ENCODE measurements at places on chromosomes 7 and 10. TPM values are rescaled to one million over a fixed set of nuclear protein-coding genes. Genes with fewer than 3 reads are reported as not detected.

GRCh38 chr10:69710008-69710888 is 80.2 kb downstream of the FAM241B start:
- peaks cover 41% of the 10 kb centered on the region for H3K27me3 ChIP-seq
- DNase-seq = no peak
- H3K4me3 ChIP-seq = no peak overlapping the region
- H3K4me1 ChIP-seq = peaks cover 8% of the 10 kb centered on the region
- H3K36me3 ChIP-seq = no peaks in the 10 kb centered on the region

The UCN3 gene
- 1.3 TPM for total RNA-seq

DNA sequence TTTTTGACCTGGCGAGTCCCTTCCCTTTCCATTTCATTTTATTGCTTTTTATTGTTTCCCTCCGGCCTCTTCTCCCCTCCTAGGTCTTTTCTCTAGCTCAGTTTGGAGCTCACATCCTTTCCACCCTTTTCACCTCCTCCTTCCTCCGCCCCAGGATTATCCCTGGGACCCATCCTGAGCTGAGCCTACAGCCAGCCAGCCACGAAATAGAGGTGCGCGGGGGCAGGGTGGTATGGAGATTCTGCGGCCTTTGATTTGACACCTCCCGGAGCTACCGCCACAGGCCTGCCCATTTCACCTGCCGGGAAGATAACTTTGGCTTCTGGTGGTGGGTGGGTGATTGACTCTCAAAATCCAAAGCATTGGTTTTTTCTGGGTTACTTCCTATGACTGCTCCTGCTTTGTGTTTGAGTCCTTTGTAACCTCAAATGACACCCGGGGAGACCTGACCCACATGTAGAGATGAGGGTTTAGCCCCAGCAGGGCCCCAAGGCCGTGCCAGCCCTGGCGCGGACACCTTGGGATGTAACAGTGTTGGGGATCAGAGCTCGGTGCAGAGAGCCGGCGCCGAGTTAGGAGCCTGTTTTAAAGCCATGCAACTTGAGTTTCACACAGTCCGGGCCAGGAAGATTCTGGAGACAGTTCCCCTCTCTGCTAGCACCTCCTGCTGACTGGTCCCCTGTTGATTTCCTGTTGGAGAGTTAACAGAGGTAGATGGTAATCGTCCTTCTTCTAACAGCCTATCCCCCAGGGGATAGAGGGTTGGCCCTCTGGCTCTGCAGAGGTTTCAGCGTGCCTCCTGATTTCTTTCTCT is 1.5 kb downstream of the DUSP5 start:
- peaks cover 9% of the 10 kb centered on the region for H3K36me3 ChIP-seq
- peaks cover 60% of the 10 kb centered on the region for H3K4me1 ChIP-seq
- peak overlapping the region; percentile 92 for H3K27ac ChIP-seq
- no peaks in the 10 kb centered on the region for H3K27me3 ChIP-seq

The FKBP6 gene
- not detected for total RNA-seq

- no peak for DNase-seq
- H3K36me3 ChIP-seq = peaks cover 21% of the 10 kb centered on the region
- no peaks in the 10 kb centered on the region for H3K27me3 ChIP-seq
- no peak overlapping the region for H3K4me3 ChIP-seq
- peaks cover 28% of the 10 kb centered on the region for H3K4me1 ChIP-seq
- H3K27ac ChIP-seq = peak overlapping the region; percentile 51
Observed at GRCh38 chr10:110574420-110574819, 6.9 kb downstream of the SMC3 start.

GRCh38 chr7:9250876-9251275 is 817.5 kb downstream of the NXPH1 start:
- no peaks in the 10 kb centered on the region for H3K36me3 ChIP-seq
- no peaks in the 10 kb centered on the region for H3K4me1 ChIP-seq
- no peak overlapping the region for H3K4me3 ChIP-seq

DNA sequence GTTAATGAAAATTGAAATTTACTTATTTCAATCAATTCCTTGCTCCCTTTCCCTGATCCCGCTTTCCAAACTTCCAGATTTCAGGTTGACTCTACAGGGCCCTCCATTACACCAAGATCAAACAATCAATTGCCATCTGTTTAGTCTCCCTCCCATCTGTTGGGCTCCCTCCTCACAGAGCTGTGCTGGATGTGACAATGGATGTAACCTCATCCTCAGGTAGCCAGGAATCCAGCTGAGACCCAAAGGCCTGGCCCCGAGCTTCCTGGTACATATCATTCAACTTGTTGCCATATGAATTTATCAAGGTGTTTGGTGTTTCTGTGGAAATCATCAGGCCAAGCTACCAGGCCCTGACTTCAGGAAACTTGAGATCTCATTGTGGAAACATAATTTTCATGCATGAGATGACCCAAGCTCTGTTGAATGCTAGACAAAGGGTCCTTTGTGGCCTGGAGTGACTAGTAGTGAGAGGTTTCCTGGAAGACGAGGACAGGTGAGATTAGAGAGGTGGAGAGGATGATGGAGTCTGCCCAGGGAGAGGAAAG is 148.6 kb upstream of the PDE1C start:
- no peaks in the 10 kb centered on the region for H3K36me3 ChIP-seq
- H3K4me3 ChIP-seq = no peak overlapping the region
- DNase-seq = no peak
- H3K4me1 ChIP-seq = no peaks in the 10 kb centered on the region

The LRRC17 gene
- total RNA-seq = 2.3 TPM

The HOXA3 gene
- 85.5 TPM for total RNA-seq

DNA sequence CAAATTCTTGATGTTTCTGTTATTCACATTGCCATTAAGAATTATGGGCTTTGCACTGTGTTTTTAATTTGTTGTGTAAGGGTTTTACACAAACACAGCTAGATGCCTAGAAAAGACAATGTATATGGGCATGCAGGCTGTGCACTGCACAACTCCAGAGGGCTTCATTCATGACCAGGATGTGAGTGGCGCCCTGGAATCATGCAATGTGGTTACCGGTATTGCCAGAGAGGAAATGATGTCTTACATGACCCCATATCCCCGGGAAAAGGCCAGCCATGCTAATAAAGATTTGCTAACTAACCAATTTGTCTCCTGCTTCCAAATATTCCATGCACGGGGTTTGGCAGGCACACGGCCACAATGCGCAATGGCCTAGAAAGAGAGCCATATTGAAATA is 16.9 kb downstream of the KCNMA1 start:
- no peak for DNase-seq
- peaks cover 34% of the 10 kb centered on the region for H3K27me3 ChIP-seq
- H3K4me1 ChIP-seq = no peaks in the 10 kb centered on the region
- H3K36me3 ChIP-seq = no peaks in the 10 kb centered on the region

The TYSND1 gene
- 12.6 TPM for total RNA-seq

DNA sequence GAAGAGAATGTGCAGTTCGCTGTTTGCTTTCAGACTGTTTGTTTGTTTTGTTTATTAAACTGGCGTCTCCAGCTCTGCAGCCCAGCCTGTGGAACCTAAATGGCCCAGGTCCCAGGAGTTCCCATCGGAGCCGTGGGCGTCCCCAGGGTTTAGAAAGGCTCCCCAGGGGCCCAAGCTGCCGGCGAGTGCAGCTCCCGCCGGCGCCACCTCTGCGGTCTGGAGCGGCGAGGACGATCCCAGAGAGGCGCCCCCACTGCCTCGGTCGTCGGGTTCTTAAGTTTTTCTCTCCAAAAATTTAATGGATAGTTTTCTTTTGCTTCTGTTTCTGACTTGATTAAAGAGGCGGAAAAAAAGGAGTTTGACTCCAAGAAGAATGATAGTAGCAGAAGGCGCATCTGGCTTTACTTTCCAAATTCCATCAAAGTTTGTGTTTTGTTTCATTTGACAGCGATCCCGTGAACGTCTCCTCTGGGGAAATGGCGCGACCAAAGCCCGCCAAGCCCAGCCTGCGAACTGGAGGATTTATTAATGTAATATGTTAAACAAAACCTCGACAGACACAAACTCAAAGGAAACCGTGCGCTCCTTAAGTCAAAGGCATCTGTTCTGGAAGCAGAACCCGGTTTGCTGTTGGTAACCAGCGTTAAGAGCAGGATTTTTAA is 718 bp upstream of the FZD1 start:
- H3K4me1 ChIP-seq = peaks cover 18% of the 10 kb centered on the region
- H3K36me3 ChIP-seq = peaks cover 8% of the 10 kb centered on the region
- peaks cover 38% of the 10 kb centered on the region for H3K27me3 ChIP-seq
- DNase-seq = peak; percentile 21
- peak overlapping the region; percentile 87 for H3K4me3 ChIP-seq
- peak overlapping the region; percentile 96 for H3K27ac ChIP-seq

The CDK1 gene
- total RNA-seq = 39.2 TPM

The XRCC2 gene
- 12.2 TPM for total RNA-seq

The OPN1SW gene
- not detected for total RNA-seq

DNA sequence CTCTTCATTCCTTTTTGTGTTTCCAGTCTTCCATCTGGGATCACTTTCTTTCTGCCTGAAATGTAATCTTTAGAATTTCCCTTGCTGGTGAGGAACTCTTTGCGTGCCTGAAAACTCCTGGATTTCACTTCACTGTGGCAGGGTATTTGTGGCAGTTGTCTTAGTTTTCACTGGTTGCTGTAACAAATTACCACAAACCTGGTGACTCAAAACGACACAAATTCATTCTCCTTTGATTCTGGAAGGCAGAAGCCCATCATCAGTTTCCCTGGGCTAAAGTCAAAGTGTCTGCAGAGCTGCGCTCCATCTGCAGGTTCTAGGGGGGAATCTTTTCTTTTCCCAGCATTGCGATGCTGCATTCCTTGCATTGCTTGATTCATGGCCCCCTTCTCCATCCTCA is 109.3 kb downstream of the RBM20 start:
- H3K4me3 ChIP-seq = no peak overlapping the region
- H3K4me1 ChIP-seq = no peaks in the 10 kb centered on the region
- H3K36me3 ChIP-seq = peaks cover 2% of the 10 kb centered on the region
- H3K27ac ChIP-seq = no peak overlapping the region

The GIMAP8 gene
- total RNA-seq = not detected

- no peaks in the 10 kb centered on the region for H3K27me3 ChIP-seq
- no peak for DNase-seq
- H3K4me1 ChIP-seq = peaks cover 12% of the 10 kb centered on the region
- no peak overlapping the region for H3K4me3 ChIP-seq
- no peak overlapping the region for H3K27ac ChIP-seq
Observed at GRCh38 chr7:46539892-46540483, 618.9 kb upstream of the IGFBP3 start.

DNA sequence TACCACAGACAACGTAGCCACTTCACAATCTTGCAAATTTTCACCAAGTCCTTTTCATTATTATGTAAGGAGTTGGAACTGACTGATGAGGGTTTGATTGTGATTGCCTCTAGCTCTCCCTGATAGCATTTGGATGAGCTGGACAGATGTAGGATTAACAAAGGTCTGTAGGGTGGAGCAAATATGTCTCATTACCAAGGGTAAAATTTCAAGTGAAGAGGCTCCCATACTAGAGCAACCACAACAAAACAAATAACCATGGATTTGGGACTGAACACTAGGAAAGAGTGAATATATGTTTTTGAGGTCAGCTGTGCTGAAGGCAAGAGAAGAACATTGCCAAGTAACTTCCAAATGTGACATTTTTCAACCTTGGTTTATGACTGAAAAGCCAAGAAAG is 281.7 kb downstream of the NEBL start:
- H3K4me3 ChIP-seq = no peak overlapping the region
- H3K27ac ChIP-seq = no peak overlapping the region
- no peaks in the 10 kb centered on the region for H3K27me3 ChIP-seq
- DNase-seq = no peak

- H3K27ac ChIP-seq = no peak overlapping the region
- no peak for DNase-seq
- H3K4me3 ChIP-seq = no peak overlapping the region
- H3K36me3 ChIP-seq = peaks cover 3% of the 10 kb centered on the region
- peaks cover 2% of the 10 kb centered on the region for H3K4me1 ChIP-seq
Observed at GRCh38 chr7:66355756-66356155, 150.6 kb downstream of the TPST1 start.

- H3K4me3 ChIP-seq = no peak overlapping the region
- no peak overlapping the region for H3K27ac ChIP-seq
- DNase-seq = no peak
- H3K27me3 ChIP-seq = peaks cover 7% of the 10 kb centered on the region
- H3K4me1 ChIP-seq = no peaks in the 10 kb centered on the region
Observed at GRCh38 chr10:44714451-44714850, 196.7 kb upstream of the TMEM72 start.

The SHTN1 gene
- 46.9 TPM for total RNA-seq

GRCh38 chr10:124484661-124485060 is 23.0 kb downstream of the LHPP start:
- H3K27ac ChIP-seq = no peak overlapping the region
- no peak overlapping the region for H3K4me3 ChIP-seq
- DNase-seq = no peak
- H3K4me1 ChIP-seq = no peaks in the 10 kb centered on the region

- H3K4me1 ChIP-seq = peaks cover 71% of the 10 kb centered on the region
- peak overlapping the region; percentile 68 for H3K4me3 ChIP-seq
- H3K27me3 ChIP-seq = no peaks in the 10 kb centered on the region
- DNase-seq = no peak
- peak overlapping the region; percentile 100 for H3K27ac ChIP-seq
- peaks cover 14% of the 10 kb centered on the region for H3K36me3 ChIP-seq
Observed at GRCh38 chr10:125153703-125154490, 6.5 kb downstream of the CTBP2 start.

The ASNS gene
- total RNA-seq = 104 TPM

- H3K27me3 ChIP-seq = no peaks in the 10 kb centered on the region
- H3K4me1 ChIP-seq = peaks cover 5% of the 10 kb centered on the region
- no peak overlapping the region for H3K27ac ChIP-seq
- no peak for DNase-seq
- no peak overlapping the region for H3K4me3 ChIP-seq
Observed at GRCh38 chr7:116579322-116579721, 54.5 kb downstream of the CAV1 start.
